ENCODE measurements at places on chromosomes 13 and 19.

DNA sequence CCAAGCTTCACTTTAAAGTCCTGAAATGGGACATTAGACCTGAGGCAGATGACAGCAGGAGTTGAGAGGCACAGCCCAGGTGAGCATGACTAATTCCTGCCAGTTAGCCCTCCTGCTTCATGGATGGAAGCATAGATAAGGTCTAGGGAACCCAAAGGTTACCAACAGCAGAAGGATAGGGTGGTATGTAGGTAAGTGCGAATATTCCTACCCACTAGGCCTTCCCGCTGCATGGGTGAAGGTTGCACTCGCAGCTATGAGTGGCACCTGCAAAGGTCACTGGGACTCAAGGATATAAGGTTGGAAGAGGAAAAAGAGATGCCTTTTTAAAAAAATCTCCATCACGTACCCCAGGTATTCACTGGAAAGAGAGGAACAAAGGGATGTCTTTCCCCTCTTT is 12.2 kb upstream of the MLLT1 start:
- no peak for DNase-seq
- H3K36me3 ChIP-seq: no peaks in the 10 kb centered on the region
- H3K4me3 ChIP-seq: no peak overlapping the region
- no peaks in the 10 kb centered on the region for H3K27me3 ChIP-seq
- no peak overlapping the region for H3K27ac ChIP-seq
- H3K4me1 ChIP-seq: no peaks in the 10 kb centered on the region

DNA sequence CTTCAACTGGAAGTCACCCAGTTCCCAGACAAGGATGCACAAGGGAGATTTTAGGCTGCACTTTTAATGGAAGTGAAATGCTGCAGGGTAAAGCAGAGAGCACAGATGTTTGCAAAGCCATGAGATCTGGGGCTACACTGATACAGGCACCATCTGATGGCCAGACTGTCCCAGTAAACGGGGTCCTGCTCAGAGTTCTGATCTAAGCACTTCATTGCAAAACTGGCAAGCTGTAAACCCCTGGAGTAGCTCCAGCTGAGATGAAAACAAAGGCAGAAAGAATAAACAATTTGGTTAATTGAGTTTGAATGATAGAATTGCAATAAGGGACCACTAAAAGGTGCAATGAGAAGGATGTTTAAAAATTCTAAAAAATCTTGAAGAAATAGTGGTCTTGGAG is 197.1 kb downstream of the OXGR1 start:
- H3K27ac ChIP-seq: no peak overlapping the region
- no peak for DNase-seq
- no peaks in the 10 kb centered on the region for H3K4me1 ChIP-seq
- H3K36me3 ChIP-seq: no peaks in the 10 kb centered on the region

DNA sequence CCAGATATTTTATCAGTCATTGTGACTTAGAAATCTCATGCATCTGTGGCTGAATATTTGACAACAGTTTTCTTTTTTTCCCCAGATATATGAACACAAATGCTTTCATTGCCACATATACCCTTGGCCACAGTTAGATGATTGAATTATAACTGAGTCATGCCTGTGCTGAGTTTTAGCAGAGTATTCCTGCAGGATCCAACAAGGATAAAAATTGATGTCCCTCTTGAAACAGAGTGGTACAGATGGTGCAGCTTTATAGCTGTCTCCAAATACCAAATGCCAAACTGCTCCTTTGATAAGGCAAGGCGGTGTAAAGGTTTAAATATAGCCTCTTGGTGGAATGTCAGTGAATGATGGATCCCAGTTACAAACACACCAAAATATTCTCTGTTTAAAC is 428.5 kb downstream of the GPC6 start:
- H3K36me3 ChIP-seq: no peaks in the 10 kb centered on the region
- H3K27ac ChIP-seq: no peak overlapping the region
- H3K4me1 ChIP-seq: no peaks in the 10 kb centered on the region
- DNase-seq: no peak
- H3K27me3 ChIP-seq: no peaks in the 10 kb centered on the region
- H3K4me3 ChIP-seq: no peak overlapping the region

DNA sequence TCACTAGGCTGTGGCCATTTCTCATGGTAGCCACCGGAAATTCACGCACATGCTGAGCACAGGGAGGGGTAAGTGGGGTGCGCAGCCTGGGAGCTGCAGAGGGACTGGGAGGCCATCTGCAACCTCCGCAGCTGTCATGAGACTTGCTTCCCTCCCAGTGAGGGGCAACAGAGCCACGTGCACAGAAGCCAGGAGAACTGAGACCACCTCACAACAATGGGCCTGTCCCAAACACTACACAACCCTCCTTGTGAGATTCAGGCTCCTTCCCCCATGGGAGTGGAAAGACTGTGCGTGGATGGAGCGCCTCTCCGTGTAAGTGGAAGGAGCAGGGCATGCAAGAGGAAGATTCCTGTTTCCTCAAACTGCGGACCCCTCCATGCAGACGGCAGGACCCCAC is 8.8 kb downstream of the C3 start:
- no peak overlapping the region for H3K27ac ChIP-seq
- H3K4me3 ChIP-seq: no peak overlapping the region
- peaks cover 5% of the 10 kb centered on the region for H3K27me3 ChIP-seq
- DNase-seq: no peak
- no peaks in the 10 kb centered on the region for H3K4me1 ChIP-seq

GRCh38 chr13:114148521-114148855 is 16.1 kb upstream of the RASA3 start:
- H3K4me3 ChIP-seq: no peak overlapping the region
- H3K27me3 ChIP-seq: peaks cover 3% of the 10 kb centered on the region
- no peak for DNase-seq
- H3K27ac ChIP-seq: no peak overlapping the region
- no peaks in the 10 kb centered on the region for H3K36me3 ChIP-seq

GRCh38 chr19:8423817-8424223 is 10.7 kb downstream of the MARCHF2 start:
- H3K36me3 ChIP-seq: no peaks in the 10 kb centered on the region
- peaks cover 13% of the 10 kb centered on the region for H3K4me1 ChIP-seq
- H3K27ac ChIP-seq: peak overlapping the region; percentile 97
- no peaks in the 10 kb centered on the region for H3K27me3 ChIP-seq
- peak; percentile 96 for DNase-seq

- no peak overlapping the region for H3K27ac ChIP-seq
- H3K4me1 ChIP-seq: peaks cover 6% of the 10 kb centered on the region
- H3K27me3 ChIP-seq: no peaks in the 10 kb centered on the region
- no peak for DNase-seq
- no peaks in the 10 kb centered on the region for H3K36me3 ChIP-seq
- H3K4me3 ChIP-seq: no peak overlapping the region
Observed at GRCh38 chr19:2607712-2608601, 94.5 kb downstream of the GNG7 start.

DNA sequence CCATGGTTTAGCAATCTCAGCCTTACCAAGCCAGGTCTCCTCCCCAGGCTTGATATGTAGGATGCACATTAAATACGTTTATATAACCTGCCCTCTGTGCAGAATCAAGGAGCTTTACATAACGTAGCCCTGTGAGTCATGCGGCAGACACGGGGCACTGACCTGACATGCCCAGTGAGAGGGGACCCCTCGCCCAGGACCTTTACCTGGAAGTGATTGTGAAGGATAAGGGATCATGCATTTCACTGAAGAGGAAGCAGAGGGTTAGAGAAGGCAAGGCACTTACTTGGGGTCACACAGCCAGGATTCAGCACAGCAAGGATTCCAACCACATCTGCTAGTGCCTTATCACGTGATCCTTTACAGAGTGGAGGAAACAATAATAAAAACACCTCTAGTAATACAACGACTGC is 18.9 kb upstream of the FOSB start:
- H3K27ac ChIP-seq: no peak overlapping the region
- H3K36me3 ChIP-seq: no peaks in the 10 kb centered on the region
- peaks cover 26% of the 10 kb centered on the region for H3K4me1 ChIP-seq
- no peak for DNase-seq
- H3K4me3 ChIP-seq: no peak overlapping the region
- H3K27me3 ChIP-seq: no peaks in the 10 kb centered on the region

DNA sequence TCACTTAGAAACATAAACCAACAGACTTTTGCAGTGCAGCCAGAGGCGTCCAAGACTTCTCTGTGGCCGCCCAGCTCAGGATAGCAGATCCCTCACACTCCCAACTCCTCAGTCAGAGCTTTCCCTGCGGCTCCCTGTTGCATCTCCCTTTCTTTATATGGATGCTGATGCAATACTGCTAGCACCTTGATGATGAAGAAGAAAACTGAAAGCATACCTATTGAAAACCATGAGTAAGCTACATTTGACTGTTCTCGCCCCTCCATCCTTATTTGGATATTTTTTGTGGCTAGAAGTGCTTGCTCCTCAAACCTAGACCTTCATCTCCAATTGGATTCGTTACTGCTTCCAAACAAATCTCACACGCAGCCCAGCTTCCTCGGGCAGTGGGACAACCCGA is 57.3 kb upstream of the UBL3 start:
- no peak overlapping the region for H3K4me3 ChIP-seq
- no peaks in the 10 kb centered on the region for H3K4me1 ChIP-seq
- peaks cover 4% of the 10 kb centered on the region for H3K27me3 ChIP-seq

DNA sequence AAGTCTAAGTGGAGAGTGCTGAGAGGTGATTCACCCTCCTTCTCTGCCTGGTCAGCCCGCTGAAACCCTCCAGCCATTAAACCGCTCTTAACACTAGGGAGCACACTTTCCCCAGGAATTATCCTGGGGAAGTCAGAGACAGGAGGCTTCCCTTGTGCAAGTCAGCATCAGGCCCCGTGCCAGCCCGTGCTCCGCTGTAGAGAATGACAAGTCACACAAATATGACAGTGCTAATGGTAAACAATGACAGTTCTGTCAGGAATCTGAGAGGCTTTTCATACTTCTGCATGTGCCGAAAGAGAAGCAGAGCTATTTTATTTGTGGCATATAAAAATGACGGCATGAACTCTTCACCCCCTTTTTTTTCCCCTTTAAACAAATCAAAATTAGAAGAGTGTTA is 816.9 kb upstream of the SLC10A2 start:
- peak overlapping the region; percentile 88 for H3K27ac ChIP-seq
- no peaks in the 10 kb centered on the region for H3K36me3 ChIP-seq
- DNase-seq: peak; percentile 95
- H3K4me3 ChIP-seq: no peak overlapping the region
- peaks cover 12% of the 10 kb centered on the region for H3K4me1 ChIP-seq
- H3K27me3 ChIP-seq: no peaks in the 10 kb centered on the region

DNA sequence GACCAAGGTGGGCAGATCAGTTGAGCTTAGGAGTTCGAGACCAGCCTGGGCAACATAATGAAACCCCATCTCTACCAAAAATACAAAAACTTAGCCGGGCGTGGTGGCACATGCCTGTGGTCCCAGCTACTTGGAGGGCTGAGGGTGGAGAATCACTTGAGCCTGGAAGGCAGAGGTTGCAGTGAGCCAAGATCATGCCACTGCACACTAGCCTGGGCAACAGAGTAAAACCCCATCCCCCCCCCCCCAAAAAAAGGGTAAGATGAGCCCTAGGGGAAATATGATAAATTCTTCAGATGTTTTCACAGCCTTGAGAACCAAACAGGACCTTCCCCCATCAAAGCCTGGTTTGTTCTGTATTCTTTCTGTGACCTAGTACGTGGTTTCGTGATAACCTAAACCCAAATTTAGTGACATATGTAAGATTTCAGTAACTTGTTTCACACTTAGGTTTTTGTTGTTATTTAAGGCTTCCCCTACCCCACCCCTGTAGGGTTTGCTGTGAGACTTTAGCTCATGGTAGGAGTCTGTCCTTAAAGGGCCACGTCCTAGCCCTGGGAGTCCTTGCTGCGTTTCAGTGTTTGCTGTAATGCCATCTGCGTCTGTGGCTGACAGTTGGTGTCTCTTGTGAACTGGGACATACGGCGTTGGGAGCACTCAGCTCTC is 49.6 kb downstream of the MYO9B start:
- DNase-seq: no peak
- H3K36me3 ChIP-seq: peaks cover 2% of the 10 kb centered on the region
- H3K4me1 ChIP-seq: no peaks in the 10 kb centered on the region

DNA sequence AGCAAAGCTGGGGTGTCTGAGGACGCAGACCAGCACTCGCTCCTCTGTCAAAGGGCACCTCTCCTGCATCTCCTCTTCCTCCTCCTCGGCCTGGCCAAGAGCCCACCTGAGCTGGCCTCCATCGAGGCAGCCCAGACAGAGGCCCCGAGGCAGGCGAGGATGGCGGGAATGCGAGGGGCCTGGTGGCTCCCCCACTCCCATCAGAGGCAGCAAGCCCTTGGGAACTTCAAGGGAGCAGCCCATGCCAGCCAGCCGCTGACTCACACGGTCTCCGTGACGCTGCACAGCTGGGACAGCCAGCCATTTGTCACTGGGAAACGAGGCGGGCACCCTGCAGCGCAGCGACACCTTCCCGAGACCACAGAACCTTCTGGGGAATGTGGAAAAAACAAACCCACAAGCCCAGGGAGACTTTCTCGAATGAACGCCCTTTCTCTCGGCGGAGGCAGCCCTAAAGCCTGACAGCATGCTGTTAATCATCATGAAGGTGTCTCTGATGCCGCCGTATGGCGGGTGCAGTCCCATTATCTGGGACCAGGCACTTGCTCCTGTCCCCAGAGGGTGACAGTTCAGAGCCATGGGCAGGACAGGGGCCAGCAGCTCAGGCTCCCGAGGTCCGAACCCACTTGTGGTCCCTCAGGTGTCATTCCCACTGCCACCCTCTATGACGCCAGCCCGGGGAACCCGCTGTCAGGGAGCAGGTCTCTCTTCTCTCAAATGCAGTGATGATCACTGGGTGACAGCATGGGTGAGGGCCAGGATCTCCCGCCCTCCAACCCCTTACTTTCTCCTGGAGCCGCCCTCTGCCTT is 53.0 kb downstream of the PEPD start:
- no peaks in the 10 kb centered on the region for H3K27me3 ChIP-seq
- no peak for DNase-seq
- H3K4me1 ChIP-seq: peaks cover 15% of the 10 kb centered on the region
- H3K36me3 ChIP-seq: no peaks in the 10 kb centered on the region
- no peak overlapping the region for H3K27ac ChIP-seq

DNA sequence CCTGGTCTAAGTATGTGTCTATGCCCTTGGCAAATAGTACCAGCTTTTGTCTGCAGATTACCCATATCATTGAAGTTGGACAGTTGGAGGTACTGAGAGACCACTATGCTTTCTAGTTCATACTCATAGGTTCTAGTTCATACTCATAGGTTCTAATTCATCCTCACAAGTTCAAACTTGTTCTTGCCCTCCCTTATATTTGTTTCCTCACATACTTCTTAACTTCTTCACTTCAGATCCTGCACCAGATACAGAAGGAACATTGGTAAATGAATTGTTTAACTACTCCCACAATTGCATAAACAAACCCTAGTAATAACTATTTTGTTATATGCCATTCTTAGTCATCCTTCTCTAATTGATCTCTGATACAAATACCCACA is 172.2 kb downstream of the SLITRK1 start:
- H3K27ac ChIP-seq: no peak overlapping the region
- DNase-seq: no peak
- H3K27me3 ChIP-seq: no peaks in the 10 kb centered on the region
- no peaks in the 10 kb centered on the region for H3K4me1 ChIP-seq
- no peak overlapping the region for H3K4me3 ChIP-seq
- no peaks in the 10 kb centered on the region for H3K36me3 ChIP-seq

- no peaks in the 10 kb centered on the region for H3K36me3 ChIP-seq
- no peak overlapping the region for H3K27ac ChIP-seq
- H3K27me3 ChIP-seq: no peaks in the 10 kb centered on the region
- H3K4me1 ChIP-seq: no peaks in the 10 kb centered on the region
- no peak overlapping the region for H3K4me3 ChIP-seq
Observed at GRCh38 chr19:14774373-14774772, 4.0 kb downstream of the ADGRE2 start.

GRCh38 chr19:35868823-35869326 is 501 bp downstream of the APLP1 start:
- no peaks in the 10 kb centered on the region for H3K36me3 ChIP-seq
- H3K27me3 ChIP-seq: peaks cover 7% of the 10 kb centered on the region
- H3K4me3 ChIP-seq: peak overlapping the region; percentile 19
